ENCODE measurements at places on chromosomes 6 and 20.
A peak's percentile ranks its signal among the peaks of the same experiment; 100 is the strongest.

DNA sequence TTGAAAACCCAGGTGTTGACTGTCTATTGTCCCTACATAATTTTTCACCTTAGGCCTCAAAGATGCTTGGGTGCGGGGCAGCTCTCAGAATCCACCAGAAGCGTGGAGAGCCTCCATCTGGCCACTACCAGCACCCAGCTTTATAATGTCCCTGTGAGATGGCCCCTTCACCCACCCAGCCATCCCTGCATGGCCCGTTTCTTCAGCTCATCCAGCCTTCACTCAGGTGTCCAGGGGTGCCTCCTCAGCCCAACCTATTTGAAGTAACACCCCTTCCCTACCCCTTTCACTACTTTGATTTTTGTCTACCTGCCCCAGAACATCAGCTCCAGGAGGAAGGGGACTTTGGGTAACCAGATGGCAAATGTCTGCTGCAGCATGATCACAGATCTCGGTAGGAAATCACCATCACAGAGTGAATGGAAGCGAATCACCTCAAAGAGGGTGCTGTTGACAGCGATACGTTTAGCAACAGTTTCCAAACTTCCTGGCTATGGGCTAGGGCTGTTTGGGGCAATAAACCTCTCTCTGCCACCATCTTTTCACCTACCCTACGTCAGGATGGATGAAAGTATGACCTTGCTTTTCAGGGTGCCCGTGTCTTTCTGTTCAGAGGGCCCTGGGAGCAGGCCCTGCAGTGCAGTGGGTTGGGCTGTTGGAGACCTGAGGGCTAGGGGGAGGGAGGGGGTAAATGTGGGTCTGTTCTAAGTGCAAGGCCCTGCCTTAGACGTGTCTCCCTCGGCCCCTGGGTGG lies 1.2 kb upstream of the SLC17A9 start:
- no peak for DNase-seq

DNA sequence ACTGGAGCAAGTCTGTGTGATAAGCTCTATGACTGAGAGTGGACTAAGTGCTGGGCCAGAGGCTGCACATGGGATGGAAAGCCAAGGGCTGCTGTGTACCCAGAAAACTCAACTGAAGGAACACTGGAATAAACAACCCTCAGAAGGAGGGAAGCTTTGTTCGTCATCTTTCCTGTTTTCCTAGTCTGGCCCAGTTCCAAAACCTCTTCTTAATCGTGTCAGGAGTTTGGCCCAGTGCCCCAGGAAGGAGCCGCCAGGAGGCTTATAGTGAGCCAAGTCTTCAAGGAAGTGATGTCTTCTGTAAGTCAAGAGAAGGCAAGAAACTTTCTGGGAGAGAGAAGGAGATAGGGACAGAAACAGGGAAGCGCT lies 23.3 kb upstream of the TOP1 start:
- DNase-seq: no peak

GRCh38 chr20:63782051-63782471 lies 42.5 kb downstream of the SLC2A4RG start:
- no peak for DNase-seq

- DNase-seq: no peak
These were observed 322.8 kb upstream of the GJE1 start for GRCh38 chr6:141809901-141810300.

DNA sequence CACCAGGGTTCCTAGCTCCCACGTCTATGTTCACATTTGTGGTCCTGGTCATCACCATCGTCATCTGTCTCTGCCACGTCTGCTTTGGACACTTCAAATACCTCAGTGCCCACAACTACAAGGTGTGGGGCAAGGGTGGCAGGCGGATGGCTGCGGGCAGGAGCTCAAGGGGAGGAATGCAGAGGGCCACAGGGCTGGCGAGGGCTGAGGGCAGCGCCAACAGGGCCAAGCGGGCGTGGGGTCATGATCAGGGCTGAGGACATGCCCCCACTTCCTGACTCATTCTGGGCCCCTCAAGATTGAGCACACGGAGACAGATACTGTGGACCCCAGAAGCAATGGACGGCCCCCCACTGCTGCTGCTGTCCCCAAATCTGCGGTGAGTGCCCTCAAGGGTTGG lies 4.6 kb upstream of the CAPN11 start:
- peak; percentile 43 for DNase-seq

GRCh38 chr6:161117308-161117707 lies 125.7 kb downstream of the MAP3K4 start:
- no peak for DNase-seq

- no peak for DNase-seq
These were observed 84.4 kb downstream of the CRYBG1 start for GRCh38 chr6:106444777-106445507.

All from ecto neural progenitor cell (in vitro differentiated cells).